Activated T-helper 17 cell treated with anti-CD3 and anti-CD28 coated beads, Interleukin-2, amount 50 U/mL, for 72 hours (primary cell): ENCODE measurements at places on chromosomes 6 and 20.
A peak's percentile ranks its signal among the peaks of the same experiment; 100 is the strongest.

DNA sequence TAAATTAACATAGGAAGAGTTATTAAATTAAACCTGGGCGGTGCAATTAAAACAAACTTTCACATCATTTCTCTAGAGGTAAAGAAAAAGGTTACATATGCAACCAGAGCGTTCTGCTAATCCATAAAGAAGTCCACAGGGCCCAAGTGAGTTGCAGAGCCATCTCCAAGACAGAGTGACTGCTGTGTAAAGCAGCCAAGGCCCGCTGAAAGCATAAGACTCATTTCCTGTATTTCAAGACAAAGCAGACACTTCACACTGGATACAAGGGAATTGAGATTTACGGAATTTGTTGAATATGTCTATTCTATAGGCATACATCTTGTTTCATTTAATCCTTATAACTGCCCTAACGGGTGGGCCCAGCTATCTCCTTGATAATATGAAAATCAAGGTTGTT is 422.8 kb downstream of the CBLN4 start:
- ATAC-seq, result no peak

DNA sequence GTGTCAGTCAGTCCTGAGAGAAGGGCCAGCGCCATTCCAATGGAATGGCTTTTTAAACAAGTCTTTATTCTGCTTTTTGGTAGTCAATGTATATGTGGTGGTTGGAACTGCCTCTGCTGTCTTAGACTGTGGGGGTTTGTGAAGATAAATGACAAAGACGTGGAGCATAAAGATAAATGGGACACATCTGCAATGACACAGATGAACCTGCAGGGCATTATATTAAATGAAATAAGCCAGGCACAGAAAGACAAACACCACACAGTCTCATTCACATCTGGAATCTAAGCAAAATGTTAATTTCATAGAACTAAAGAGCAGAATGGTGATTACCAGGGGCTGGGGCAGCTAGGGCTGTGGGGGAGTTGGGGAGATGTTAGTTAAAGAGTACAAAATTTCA is 912.8 kb upstream of the MAN1A1 start:
- no peak for ATAC-seq

- no peak for ATAC-seq
Measured at GRCh38 chr6:99241905-99242534, 107.5 kb downstream of the FAXC start.

DNA sequence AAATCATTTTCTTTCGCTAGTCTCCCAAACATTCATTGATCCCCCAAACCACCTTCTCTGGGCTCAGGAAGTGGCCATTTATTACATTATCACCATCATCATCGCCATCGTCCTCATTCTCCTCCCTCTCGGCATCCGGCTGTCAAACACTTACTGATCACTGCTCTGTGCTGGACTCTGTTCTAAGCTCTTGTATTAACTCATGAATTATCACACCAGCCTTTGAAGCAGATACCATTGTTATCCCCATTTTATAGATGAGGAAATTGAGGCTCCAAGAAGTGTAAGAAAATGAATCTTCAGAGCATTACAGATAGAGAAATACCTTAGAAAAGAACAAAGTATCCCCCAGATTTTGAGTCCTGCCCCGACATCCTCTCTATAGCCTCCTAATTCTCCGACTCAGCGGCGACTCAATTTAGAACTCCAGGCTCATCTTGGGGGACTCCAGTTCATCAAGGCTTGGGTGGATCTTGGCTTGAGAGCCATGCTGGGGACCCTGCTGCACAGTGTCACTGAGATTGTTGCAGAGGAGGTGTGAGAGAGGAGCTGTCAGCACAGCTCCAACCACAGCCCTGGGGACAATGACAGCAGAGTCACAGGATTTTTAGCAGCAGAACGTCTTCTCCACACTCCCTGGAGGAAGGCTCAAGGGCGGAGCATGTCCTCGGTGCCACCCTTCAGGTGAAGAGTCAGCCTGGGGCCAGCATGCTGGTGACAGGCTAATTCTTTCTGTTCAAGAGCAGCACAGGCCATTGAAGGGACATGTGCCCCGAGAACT is 6.6 kb upstream of the EEF1E1 start:
- no peak for ATAC-seq

DNA sequence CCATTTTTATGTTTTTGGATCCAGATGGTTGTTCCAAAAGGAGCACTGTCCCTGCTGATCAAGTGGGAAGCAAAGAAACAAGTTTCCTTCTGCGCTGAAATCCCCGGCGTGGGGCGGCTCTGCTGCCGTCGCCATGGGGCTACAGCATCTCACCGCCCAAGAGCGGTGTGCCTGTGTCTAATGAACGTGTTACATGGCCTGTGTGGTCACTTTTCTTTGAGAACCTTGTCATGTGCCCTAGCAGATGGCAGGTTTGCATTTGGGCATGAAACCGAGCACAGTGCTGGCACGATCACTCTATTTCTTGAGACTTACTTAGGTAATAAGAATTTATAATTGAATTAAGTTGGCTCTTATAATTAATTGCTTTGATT is 51.9 kb downstream of the ZDHHC14 start:
- no peak for ATAC-seq

DNA sequence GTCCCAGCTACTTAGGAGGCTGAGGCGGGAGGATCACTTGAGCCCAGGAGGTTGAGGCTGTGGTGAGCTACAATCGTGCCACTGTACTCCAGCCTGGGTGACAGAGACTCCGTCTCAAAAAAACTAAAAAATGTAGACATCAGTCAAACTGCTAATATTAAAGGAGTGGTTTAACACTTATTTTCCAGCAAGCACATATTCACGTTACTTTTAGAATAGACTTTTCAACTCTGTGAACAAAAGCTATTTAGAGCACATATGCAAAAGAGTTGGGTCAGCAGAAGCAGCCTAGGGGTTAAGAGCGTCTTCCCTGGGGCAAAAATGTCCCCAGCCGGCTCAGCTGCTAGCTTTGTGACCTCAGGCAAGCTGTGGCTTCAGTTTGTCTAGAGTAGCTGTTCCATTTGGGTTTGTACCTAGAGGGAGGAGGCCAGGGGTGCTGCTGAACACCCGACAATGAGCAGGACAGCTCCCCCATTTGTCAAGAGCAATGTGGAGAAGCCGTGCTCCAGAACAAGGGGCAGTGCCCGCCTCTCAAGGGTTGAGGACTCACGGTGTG is 62.5 kb upstream of the PTGIS start:
- no peak for ATAC-seq

GRCh38 chr6:1596088-1596852 is 13.4 kb upstream of the FOXC1 start:
- peak; percentile 73 for ATAC-seq
